ENCODE measurements at places on chromosomes 3 and 15.

DNA sequence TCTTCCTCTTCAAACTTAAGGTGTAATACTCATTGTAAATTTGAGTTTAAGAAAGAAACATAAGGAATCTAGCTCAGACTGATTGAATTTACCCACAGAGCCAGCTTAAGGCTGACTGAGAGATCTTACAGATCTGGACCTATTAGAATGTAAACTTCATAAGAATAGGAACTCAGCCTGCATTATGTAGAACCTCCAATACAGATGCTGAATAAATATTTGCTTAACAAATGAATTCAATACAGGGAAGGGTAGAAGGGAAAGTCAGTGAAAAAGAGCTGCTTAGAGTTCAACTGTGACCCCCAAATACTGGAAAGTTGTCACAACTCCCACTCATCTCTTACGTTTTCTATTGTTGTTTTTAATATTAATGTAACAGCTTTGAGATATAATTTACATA lies 11.5 kb downstream of the KPNA4 start:
- no peak for DNase-seq

GRCh38 chr3:193560870-193561269 lies 6.2 kb upstream of the ATP13A4 start:
- DNase-seq = no peak

GRCh38 chr3:195441992-195442572 lies 738 bp downstream of the ACAP2 start:
- peak; percentile 57 for DNase-seq

GRCh38 chr3:71532639-71533395 lies 50.7 kb downstream of the FOXP1 start:
- DNase-seq = no peak

GRCh38 chr3:195226445-195226844 lies 44.5 kb downstream of the XXYLT1 start:
- no peak for DNase-seq

Data from Caki2 (cell line).